ENCODE measurements at places on chromosomes 2 and 18. TPM values are rescaled to one million over a fixed set of nuclear protein-coding genes. Genes with fewer than 3 reads are reported as not detected.

- no peaks in the 10 kb centered on the region for H3K27me3 ChIP-seq
- DNase-seq: no peak
- H3K27ac ChIP-seq: no peak overlapping the region
- H3K36me3 ChIP-seq: no peaks in the 10 kb centered on the region
- no peaks in the 10 kb centered on the region for H3K4me1 ChIP-seq
Observed at GRCh38 chr2:115480741-115481140, 1038.3 kb downstream of the DPP10 start.

DNA sequence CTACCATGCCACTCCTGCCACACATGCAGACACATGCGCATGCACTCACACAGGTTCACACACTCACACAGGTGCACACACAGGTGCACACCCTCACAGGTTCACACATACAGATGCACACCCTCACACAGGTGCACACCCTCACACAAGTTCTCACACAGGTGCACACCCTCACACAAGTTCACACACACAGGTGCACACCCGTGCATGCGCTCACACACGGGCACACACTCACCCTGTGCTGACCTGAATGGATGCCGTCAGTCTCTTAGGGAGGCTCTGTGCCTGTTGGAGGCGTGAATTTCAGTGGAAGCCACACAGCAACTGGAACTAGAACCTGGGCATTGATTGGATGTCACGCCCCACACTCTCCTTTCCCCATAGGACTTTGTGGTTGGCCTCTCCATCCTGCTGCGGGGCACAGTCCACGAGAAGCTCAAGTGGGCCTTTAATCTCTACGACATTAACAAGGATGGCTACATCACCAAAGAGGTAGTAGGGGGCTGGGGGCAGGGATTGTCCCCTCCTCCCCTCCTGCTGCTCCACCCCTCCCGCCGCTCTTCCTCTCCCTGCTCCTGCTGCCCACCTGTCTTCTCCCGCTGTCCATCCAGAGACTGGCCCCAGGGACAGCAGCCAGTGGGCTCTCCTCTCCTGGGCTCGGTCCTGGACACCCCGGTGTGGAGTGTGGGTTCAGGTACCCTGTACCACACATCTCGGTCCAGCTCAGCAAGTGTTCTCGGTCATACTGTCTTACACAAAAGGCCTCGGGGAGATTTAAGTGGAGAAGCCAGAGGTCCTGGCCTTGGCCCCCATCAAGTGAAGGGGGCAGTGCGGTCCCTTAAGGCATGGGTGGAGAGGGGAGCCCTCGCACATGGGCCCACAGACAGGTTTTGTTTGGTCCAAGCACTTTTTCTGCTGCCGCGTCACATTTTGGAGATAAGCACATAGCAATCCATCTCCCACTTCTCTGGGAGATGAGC lies 21.0 kb upstream of the FAHD2A start:
- peak overlapping the region; percentile 80 for H3K27ac ChIP-seq
- no peak for DNase-seq
- peaks cover 4% of the 10 kb centered on the region for H3K4me1 ChIP-seq
- H3K36me3 ChIP-seq: no peaks in the 10 kb centered on the region
- no peak overlapping the region for H3K4me3 ChIP-seq

GRCh38 chr2:198697794-198698193 lies 759.9 kb downstream of the SATB2 start:
- H3K4me1 ChIP-seq: no peaks in the 10 kb centered on the region
- H3K27me3 ChIP-seq: no peaks in the 10 kb centered on the region
- no peak for DNase-seq
- no peak overlapping the region for H3K4me3 ChIP-seq
- no peak overlapping the region for H3K27ac ChIP-seq

DNA sequence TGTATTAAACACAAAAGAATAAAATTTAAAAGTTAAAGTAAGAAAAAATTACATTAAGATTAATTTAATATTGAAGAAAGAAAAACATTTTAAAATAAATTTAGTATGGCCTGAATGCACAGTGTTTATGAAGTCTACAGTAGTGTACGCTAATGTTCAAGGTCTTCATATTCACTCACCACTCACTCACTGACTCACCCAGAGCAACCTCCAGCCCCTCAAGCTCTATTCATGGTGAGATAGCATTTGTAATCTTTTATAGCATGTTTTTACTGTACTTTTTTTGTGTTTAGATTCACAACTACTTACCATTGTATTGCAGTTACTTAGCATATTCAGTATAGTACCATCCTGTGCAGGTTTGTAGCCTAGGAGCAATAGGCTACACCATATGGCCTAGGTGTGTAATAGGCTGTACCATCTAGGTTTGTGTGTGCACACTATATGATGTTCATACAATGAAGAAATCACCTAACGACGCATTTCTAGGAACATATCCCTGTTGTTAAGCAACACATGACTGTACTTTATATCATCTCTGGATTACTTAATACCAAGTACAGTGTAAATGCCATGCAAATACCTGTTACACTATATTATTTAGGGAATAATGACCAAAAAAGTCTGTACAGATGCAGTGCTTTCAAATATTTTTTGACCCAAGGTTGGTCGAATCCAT lies 144.0 kb upstream of the IL1R2 start:
- no peaks in the 10 kb centered on the region for H3K27me3 ChIP-seq
- DNase-seq: no peak
- H3K27ac ChIP-seq: no peak overlapping the region
- H3K4me3 ChIP-seq: no peak overlapping the region
- H3K4me1 ChIP-seq: peaks cover 10% of the 10 kb centered on the region

DNA sequence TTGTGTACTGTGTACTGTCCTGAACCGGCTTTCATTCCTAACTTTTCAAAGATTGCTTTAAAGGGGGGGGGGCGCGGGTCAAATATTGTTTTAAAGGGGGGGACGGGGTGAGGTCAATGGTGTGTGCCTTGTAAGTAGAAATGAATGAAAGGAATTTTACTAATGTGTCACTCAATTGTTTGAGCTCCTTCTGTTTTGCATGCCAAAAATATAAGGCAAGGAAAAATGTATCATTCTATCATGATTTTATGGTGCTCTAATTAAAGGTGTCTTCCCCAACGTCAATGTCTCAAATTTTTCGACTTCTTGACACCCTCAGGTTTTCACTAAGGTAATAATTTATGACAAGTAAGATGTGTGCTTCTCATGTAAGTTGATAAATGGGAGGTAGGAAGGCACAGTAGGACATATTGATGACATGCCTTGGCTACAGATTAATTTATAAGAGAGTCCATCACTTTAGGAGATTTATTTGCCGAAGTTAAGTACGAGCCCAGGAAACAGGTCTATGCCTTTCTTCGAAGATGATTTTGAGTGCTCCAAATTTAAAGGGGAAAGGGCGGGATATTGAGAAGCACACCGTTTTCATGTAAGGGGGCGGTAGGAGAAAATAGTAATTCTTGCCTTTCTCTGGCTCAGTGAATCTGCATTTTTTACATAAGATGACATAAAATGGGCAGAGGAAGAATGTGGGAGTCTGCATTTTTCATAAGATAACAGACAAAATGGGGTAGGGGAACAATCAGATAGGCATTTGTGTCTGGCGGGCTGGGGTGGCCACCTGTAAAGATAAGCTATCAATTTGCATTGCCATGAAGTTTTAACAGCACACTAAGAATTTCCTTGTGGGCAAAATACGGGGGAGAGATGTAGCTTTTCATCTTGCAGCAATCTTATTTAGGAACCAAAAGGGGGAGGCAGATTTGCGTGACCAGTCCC lies 1.2 kb upstream of the TRAPPC8 start:
- H3K4me3 ChIP-seq: peak overlapping the region; percentile 100
- H3K4me1 ChIP-seq: peaks cover 40% of the 10 kb centered on the region

GRCh38 chr2:27721884-27722485 lies 49.5 kb upstream of the MRPL33 start:
- H3K4me3 ChIP-seq: no peak overlapping the region
- H3K27ac ChIP-seq: no peak overlapping the region
- H3K36me3 ChIP-seq: no peaks in the 10 kb centered on the region
- H3K4me1 ChIP-seq: no peaks in the 10 kb centered on the region
- peaks cover 21% of the 10 kb centered on the region for H3K27me3 ChIP-seq

- no peaks in the 10 kb centered on the region for H3K4me1 ChIP-seq
- DNase-seq: no peak
- no peaks in the 10 kb centered on the region for H3K36me3 ChIP-seq
Observed at GRCh38 chr2:203887677-203888076, 20.1 kb downstream of the CTLA4 start.

DNA sequence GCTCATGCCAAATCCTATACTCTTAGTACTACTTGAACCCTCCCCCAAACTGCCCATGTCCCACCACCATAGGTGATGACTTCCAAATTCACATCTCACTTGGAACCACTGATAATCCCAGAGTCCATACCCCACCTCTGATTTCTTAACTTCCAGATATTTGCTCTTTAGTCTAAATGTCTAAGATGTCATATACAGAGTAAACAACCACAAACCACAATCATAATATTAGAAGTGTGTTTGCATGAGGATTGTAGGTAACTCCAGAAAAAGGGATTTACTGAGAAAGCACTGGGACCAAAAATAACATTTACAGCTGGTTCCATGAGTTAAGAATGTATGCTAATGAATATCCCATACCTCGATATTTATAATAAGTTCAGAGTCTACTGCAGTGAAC lies 146.2 kb downstream of the ZNF385B start:
- H3K36me3 ChIP-seq: no peaks in the 10 kb centered on the region
- H3K27me3 ChIP-seq: peaks cover 27% of the 10 kb centered on the region
- no peak for DNase-seq
- H3K27ac ChIP-seq: no peak overlapping the region
- no peaks in the 10 kb centered on the region for H3K4me1 ChIP-seq

- no peak overlapping the region for H3K4me3 ChIP-seq
- H3K27me3 ChIP-seq: no peaks in the 10 kb centered on the region
- no peak overlapping the region for H3K27ac ChIP-seq
Observed at GRCh38 chr2:12131975-12132374, 385.5 kb downstream of the LPIN1 start.

DNA sequence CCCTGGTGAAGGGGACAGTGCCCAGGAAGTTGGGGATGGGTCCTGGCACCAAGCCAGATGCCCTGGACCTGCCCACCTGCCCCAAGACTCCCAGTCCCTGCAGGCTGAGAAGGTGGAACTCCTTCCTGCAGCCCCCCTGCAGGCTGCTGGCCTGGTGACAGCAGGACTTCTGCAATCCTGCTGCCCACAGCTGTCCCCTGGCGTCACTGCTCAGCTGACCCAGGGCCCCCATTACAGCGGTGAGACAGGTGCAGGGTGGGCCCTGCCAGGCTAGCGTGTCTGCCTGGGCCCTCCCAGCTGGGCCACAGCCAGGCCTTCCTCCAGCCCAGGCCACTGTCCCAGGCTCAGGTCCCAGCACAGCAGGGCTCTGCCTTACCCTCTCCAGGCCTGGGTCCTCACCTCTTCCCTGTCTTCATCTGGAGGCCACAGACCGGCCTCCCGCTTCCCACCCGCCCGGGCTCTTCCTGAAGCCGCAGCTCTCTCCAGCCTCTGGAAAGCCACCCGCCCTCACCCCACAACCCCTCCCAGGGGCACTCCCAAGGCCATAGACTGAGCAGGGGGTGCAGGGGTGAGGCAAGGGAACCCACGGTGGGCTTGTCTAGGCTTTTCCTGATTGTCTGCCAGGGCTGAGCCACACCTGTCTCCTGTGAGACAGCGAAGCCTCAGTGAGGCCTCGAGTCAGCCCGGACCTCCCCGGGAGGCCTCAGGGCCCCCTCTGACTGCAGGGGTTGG lies 8.8 kb upstream of the ERFE start:
- H3K4me3 ChIP-seq: no peak overlapping the region
- no peaks in the 10 kb centered on the region for H3K4me1 ChIP-seq
- H3K27me3 ChIP-seq: no peaks in the 10 kb centered on the region
- H3K27ac ChIP-seq: no peak overlapping the region
- no peak for DNase-seq
- H3K36me3 ChIP-seq: no peaks in the 10 kb centered on the region

GRCh38 chr2:75100801-75101151 lies 98.5 kb downstream of the TACR1 start:
- H3K4me1 ChIP-seq: peaks cover 3% of the 10 kb centered on the region
- peaks cover 8% of the 10 kb centered on the region for H3K36me3 ChIP-seq
- no peak overlapping the region for H3K4me3 ChIP-seq
- H3K27ac ChIP-seq: no peak overlapping the region

DNA sequence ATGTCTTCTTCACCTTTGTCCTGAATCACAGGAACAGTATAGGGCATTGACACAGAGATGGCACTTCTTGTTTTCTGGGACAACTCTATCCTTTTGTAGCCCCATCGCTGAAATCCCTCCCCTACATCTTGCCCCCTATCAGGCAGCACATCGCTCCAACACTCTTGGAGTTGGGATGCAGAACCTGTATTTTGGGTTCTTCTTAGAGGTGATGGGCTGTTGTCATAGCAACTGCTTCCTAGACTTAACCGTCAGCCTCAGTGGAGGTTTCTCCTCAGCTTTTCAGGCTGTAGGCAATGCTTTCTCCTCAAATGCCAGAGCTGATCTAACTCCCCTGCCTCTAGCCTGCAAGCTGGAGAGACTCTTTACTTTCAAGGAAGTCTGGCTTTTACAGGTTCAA lies 99.9 kb upstream of the SPRED2 start:
- DNase-seq: no peak
- H3K4me3 ChIP-seq: no peak overlapping the region
- H3K36me3 ChIP-seq: no peaks in the 10 kb centered on the region
- no peak overlapping the region for H3K27ac ChIP-seq

- H3K4me1 ChIP-seq: no peaks in the 10 kb centered on the region
- no peak overlapping the region for H3K27ac ChIP-seq
- H3K27me3 ChIP-seq: no peaks in the 10 kb centered on the region
- DNase-seq: no peak
- no peak overlapping the region for H3K4me3 ChIP-seq
- no peaks in the 10 kb centered on the region for H3K36me3 ChIP-seq
Observed at GRCh38 chr2:172253190-172254052, 150.7 kb upstream of the DLX2 start.

GRCh38 chr2:5374762-5375161 lies 317.4 kb upstream of the SOX11 start:
- H3K36me3 ChIP-seq: no peaks in the 10 kb centered on the region
- no peaks in the 10 kb centered on the region for H3K4me1 ChIP-seq
- DNase-seq: no peak
- no peak overlapping the region for H3K27ac ChIP-seq

DNA sequence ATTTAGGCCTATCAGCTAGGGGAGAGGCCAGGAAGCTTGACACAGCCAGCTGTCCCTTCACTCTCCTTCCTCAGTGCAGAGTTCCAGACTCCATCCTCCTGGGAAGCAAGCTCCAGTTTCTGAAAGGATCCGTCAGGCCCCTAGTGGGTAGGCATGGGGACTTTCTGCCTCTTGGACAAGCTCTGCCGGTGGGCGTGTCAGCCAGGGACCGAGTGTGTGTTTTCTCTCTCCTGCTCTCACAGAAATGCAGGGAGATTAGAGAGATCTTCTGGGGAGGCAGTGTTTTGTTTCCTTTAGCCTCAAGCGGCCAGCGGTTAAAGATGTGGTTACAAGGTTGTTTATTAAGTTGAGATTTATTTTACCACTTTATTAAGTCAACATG lies 29.9 kb upstream of the OTOS start:
- no peak for DNase-seq
- H3K27ac ChIP-seq: no peak overlapping the region
- peaks cover 8% of the 10 kb centered on the region for H3K27me3 ChIP-seq
- H3K4me3 ChIP-seq: no peak overlapping the region

CLIP4 gene
- polyA plus RNA-seq: 2.0 TPM

GALR1 gene
- not detected for polyA plus RNA-seq

PROKR1 gene
- not detected for polyA plus RNA-seq

All from naive B cell (primary cell).